HT1080 (cell line): ENCODE measurements at places on chromosomes 3 and 15.

DNA sequence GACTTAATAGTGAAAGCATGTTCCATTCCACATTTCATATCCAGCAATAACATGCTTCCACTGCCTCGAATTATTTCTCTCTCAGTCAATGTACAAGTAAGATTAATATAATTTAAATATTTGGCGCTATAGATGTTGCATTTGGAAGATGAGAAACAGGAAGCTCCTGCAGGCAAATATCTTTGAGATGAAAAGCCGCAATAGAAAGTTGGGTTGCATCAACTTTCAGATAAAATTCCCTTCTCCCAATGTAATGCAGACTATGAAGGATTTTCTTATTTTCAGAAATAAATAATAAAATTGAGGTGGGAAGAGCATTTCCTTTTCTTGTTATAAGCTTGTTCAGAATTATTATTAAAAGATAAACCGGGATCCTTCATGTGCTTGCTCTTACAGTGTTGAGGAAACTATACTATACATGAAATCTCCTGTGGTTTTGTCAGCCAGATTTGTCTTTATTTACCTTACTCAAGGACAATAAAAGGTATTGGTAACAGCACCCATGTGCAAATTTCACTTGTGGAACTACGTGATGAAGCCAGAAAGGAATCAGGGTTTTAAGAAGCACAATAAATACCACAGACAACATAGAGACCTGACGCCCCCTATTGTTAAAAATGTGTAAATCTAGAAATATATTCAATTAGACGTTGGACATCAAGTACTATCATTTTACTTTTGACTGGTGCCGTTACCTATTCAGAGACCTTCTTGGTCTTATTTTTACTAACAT is 307.0 kb downstream of the ARPP21 start:
- DNase-seq = peak; percentile 30

DNA sequence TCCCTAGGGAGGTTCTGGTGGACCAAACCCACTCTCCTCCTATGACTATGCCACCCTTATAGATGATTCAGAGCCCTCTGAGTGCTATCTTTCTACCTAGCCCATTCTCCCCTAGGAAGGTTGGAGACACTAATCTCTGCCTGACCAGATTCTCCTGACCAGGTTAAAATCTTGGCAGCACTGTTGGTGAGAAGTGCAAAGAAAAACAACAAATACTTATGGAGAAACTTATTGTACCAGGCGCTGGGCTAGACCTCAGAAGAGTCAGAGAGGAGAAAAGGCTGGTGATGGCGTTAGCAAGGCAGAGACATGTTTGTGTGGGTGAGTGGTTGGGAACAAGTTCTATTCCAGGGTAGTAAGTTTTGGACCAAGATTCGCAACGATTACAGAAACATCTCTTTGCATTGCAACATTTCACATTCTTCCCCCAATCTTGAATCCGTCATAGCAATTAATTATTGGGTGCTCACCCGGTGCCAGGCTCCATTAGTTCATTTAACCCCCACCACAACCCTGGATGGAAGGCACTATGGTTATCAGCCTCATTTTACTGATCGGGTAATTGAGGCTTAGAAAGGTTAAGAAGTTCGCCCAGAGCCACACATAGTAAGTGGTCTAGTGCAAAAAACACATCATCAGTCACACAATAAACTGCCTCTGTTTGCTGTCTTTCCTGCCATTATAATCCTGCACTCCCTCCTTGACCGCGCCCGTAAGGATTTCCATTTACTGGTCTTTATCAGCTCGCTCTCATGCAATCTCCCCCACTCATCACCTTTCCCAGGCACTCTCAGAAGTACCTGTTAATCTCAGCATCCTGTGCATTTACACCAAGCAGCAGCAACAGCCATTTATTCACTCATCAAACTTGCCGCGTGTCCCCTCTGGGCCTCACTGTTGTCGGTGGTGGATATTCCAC is 655 bp upstream of the TSPAN3 start:
- no peak for DNase-seq

DNA sequence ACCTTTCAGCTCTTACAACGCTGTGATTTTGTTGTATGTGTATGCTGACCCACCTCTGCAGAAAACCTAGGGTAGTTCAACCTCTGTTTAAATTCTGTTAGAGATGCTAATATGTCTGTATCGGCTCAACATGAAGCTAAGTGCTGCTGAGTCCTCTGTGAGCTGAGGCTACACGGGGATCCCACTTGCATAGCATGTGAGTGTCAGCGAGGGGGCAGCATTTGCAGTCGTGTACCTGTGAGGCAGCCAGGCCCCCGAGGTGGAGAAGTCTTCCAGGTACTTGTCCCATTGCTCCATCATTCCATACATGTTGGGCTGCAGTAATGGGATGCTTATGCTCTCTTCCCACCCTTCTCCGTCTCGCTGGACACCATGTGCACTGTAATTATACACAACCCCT is 3.7 kb downstream of the MKRN2OS start:
- no peak for DNase-seq

DNA sequence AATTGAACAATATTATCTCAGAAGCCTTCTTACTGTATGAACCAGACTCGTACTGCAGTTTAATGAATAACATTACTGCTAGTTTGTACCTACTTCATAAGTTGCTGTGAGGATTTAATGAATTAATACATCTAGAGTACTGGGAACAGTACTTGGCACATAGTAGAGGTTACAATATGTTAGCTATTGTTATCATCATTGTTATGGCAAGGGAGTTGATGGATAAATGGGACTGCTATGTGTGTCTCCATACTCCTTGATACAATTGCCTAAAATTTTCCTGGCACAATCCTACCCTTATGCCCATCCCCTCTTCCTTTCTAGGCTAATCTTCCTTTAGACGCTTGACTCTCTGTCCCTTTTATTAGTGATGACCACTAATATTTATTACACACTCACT is 473.6 kb downstream of the MCTP2 start:
- DNase-seq = no peak

DNA sequence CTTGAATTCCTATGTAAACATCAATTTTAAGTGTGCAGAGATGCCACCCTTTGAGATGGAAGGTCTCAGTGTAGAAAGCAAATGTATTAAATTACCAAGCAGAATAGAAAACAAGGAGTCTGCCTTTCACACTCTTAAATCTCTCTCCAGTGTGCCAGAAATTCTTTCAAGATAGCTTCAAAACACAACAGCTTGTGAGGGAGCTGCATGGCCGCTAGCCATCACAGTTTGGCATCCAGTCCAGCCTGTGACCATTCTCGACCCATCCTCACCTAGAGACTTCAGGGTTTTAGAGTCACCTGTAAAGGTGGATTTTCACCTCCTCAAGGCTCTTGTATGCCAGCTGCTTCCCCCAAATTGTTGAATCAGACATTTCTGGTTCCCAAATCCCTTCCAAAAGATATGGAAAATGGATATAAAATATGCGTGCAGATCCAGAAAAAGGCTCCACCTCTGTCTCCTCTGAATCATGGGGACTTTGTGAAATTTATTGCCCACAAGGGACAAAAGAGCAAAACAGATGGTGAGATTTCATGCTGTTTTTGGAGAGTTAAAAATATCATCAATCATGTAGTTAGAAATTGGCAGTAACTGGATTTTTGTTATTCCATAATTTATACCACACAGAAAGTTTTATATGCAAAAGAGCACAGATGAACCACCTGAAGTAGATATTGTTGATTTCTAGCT is 114.2 kb upstream of the THRB start:
- no peak for DNase-seq
